ENCODE measurements at places on chromosomes 13 and 19.

- DNase-seq = peak; percentile 25
These were observed 41.4 kb downstream of the GATAD2A start for GRCh38 chr19:19446655-19447437.

- no peak for DNase-seq
These were observed 125.7 kb downstream of the TNFRSF19 start for GRCh38 chr13:23695711-23696464.

DNA sequence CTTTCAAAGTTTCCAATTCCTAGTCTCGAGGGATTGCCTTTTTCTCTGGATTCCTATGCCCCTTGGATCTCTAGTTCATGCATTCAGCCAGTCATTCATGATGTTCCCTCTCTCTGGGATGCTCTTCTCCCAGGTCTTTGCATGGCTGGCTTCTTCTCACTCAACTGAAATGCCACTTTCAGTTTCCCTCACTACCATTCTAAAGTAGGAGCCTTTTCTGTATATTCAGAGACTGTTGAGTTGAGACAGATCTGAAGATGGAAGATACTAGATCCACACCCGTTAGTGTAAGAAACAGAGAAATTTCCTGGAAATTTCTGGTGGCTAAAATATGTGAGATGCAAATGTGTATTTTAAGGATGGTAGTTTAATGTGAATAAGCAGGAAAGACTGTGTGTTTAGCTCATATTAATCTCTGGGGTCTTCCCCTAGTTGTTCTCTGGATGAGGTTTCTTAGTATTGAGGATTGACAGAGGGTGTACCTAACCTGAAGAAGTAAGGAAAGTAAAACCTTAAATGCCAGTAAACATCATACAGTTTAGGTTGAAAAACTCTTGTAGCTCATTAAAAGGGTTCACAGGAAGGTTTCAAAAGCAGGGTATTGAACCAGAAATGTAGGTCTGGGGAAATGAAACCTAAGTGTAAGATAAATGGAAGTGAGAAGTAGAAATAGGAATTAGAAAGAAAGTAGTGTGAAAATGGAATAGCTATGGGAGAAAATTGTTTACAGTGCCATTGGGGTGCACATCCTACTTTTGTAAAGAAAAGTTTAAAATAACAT, 331.3 kb downstream of the NDFIP2 start:
- no peak for DNase-seq

GRCh38 chr19:32450217-32450616, 44.6 kb downstream of the DPY19L3 start:
- no peak for DNase-seq

- DNase-seq = no peak
These were observed 10.8 kb downstream of the LATS2 start for GRCh38 chr13:21050288-21051197.

DNA sequence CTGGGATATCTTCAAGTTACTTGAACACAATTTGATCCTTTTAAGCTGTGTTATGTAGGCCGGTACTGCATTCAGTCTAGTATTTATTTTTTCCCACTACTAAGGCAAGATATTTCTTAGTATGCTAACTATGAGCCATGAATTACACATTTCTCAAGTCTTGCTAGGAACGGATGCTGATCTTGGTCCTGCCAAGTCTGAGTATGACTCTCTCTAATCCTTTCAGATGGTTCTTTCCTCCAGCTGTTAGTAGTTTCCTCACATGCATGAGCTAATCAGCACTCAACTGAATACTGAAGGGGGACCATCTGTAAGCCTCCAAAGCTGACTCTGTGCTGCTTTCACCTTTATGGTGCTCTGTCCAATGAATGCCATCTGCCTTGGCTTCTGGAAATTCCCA, 460.3 kb downstream of the KCTD12 start:
- no peak for DNase-seq
